ENCODE measurements at places on chromosomes 1 and 21.

DNA sequence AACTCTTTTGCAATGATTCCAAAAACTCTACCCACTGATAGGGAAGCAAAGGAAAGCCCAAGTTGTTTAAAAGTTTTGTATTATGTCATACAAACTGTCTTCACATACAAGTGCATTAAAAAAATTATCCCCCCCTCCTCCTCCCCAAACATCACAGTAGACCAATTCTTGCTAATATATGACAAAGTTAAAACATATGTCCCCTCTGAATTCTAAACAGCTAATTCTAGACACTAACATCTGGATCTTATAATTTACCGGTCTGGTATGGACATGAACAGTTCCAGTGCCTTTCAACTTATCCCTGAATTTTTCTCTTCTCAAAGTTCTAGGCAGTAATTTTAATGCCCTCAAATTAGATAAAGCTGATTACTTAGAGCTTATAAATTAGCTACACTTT is 13.4 kb downstream of the RIT1 start:
- no peak for DNase-seq

- DNase-seq: no peak
These were observed 43.6 kb upstream of the GUCA2B start for GRCh38 chr1:42109600-42109999.

- no peak for DNase-seq
These were observed at the start of gene RNF187 for GRCh38 chr1:228487336-228488124. Gene RNF187 (plus strand): TSS chr1:228487382.

DNA sequence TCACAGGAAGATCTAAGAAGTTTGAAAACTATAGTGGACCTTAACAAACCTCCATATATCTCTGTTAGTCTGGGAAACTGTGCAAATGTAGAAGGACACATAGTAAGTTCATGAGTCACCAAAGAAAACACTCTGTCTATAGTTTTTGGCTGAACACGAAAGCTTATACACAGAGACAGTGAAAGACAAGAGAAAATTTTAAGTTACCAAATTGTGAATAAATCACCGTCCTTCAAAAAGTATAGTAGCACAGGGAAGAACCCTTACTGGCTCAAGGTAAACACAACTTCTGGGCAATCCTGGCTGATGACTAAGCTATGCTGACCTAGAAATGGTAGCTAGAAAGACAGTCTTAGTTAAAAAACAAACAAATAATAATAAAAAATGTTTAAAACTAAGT is 1057.9 kb downstream of the AMY1C start:
- DNase-seq: no peak

DNA sequence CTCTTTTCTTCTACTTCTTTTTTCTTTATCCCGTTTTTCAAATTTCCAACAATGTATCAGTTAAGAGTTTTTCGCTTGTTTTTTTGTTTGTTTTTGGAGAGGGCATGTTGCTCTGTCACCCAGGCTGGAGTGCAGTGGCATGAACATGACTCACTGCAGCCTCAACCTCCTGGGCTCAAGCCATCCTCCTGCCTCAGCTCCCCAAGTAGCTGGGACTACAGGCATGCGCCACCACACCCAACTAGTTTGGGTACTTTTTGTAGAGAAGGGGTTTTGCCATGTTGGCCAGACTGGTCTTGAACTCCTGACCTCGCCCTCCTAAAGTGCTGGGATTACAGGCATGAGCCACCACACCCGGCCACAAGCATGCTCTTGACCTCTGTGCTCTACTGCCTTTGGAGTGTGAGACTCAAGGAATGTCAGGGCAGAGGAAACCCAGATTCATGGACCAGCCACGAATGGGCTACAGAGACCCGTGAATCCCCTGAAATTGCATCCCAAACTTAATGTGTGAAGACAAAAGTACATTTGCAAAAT is 65.1 kb upstream of the HSD17B7 start:
- peak; percentile 36 for DNase-seq

GRCh38 chr1:209335178-209335577 is 248.3 kb upstream of the CAMK1G start:
- peak; percentile 38 for DNase-seq

DNA sequence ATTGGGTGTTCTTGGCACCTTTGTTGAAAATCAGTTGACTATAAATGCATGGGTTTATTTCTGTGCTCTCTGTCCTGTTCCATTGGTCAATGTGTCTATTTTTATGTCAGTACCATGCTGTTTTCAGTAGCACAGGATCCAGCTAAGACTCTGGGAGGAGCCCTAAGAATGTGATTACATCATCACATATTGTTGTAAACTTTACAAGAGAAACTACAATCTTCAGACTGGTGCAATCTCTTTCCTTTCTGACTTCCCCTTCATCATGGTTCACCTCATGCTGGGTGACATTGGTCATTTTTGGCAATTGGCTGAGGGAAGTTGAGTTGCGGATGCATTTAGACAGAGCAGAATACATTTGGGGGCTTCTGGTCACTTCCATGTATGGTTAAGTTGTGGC is 88.4 kb downstream of the C21orf91 start:
- DNase-seq: no peak

DNA sequence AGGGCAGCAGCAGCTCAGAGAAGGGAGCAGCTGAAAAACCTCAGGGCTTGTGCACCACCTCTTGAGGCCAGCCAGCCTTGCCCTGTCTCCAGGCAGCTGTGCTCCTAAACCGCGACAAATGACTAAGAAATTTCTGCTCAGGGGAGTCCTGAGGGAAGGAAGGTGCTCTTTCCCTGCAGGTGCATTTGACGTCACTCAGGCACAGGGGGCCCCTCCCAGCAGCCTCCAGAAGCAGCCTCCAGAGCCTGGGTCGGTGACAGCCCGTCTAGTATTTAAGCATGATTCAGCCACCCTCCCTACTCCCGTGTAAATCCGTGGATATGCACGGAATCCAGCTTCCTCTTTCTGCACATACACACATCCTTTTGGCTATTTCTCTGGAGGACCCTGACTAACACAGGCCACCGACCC is 560.5 kb downstream of the KIF26B start:
- DNase-seq: no peak

GRCh38 chr1:15012822-15013221 is 140.7 kb upstream of the TMEM51 start:
- no peak for DNase-seq

DNA sequence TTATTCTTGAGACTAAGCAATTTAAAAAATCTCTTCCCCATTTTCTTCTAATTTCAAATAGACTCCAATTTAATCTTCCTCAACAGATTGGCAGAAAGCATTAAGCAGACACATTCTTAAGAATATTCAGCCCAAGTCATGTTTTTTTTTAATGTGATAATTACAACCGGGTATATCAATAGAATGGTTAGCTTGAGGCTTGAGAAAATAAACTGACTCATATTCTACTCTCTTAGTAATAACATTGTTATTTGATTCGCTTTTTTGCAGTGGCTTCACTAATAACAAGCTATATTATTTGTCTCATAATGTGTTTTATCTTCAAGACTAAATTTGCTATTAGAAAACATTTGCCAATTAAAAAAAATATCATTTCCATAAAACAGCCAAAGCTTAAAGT is 488.6 kb upstream of the RGS18 start:
- no peak for DNase-seq

DNA sequence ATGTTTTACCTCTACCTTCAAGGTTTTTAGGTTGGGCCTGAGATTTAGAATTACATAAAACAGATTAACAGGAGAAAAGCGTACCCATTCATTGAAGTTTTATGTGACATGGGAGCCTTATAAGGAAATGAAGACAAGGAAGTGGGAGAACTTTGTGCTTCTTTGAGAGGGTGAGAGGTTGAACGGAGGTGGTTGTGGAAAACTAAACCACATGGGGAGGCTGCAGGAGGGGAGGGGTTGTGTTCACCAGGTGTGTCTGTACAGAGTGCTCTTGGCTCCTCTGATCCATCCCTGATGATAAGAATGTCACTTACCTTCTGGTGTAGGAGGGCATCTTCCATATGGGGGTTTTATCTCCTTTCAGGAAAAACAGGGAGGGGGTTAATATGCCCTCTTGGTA is 2.7 kb downstream of the SLX9 start:
- DNase-seq: no peak

GRCh38 chr1:27545271-27545670 is 55.3 kb upstream of the WASF2 start:
- no peak for DNase-seq

GRCh38 chr1:216688127-216688657 is 35.0 kb downstream of the ESRRG start:
- DNase-seq: no peak

GRCh38 chr1:35850051-35850450 is 33.0 kb upstream of the AGO1 start:
- no peak for DNase-seq

GRCh38 chr1:56898005-56898373 is 43.4 kb downstream of the C8A start:
- no peak for DNase-seq

- DNase-seq: peak; percentile 88
These were observed 9.4 kb downstream of the EPHA2 start for GRCh38 chr1:16146279-16147155.

GRCh38 chr1:35650416-35650815 is 9.1 kb upstream of the PSMB2 start:
- DNase-seq: no peak

DNA sequence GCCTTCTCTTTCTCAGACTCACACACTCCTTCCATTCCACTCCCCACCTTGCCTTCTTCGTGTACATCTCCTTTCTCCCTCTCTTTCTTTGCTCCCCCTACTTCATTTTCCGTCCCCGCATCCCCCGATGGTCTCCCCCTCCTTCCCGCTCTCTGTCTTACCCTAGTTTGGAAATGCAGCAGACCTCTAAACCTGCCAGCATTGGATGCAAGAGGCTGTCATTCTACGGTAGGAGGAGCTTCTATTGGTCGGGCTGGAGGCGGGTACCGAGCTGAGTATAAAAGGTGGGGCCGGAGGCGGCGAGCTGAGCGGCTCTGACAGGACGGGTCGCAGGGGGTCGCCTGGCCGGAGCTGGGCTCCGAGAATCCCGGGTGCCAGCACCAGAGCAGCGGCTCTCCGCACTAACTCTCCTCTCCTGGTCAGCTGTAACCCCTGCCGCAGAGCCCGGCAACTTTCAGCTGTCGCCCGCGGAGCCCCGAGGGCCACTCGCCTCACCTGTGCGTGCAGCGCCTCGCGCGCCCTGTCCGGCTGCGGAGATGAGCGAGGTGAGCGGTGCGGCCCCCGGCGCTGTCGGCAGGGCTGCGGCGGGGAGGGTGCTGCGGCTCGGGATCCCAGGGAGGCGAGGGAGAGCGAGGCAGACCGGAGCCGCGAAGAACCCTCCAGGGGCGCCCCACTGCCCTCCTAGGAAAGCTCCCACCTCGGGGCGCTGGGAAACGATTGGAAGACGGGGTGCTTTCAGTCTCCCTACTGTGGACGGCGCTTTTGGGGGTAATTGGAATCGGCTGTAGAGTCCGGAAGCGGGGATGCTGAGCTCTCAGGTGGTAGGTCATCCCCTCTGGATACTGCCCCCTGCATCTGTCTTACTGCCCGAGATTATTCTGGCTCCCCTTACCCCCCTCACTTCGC is at the start of gene PCP4L1:
TSS of gene PCP4L1 (plus strand) at position 307 of the 906 bp plus-strand sequence. CDS start at position 537, 230 bp downstream.
- DNase-seq: peak; percentile 3

DNA sequence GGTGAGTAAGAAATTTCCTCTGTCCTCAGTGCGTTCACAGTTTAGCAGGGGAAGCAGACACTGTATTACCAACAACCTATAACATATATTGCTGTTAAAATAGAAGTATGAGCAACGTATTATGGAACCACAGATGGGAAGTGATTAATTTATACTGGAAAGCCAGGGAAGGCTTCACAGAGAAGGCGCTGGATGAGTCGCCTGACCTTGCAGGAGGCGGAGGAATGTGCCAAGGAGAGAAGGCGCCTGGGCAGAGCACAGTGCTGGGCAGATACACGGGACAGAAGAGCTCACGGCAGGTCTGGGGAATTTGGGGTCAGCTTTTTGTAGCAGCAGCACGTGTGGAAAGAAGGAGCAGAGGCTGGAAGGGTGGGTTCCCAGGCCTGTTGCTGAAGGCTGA is 116.3 kb downstream of the DHRS3 start:
- peak; percentile 13 for DNase-seq

DNA sequence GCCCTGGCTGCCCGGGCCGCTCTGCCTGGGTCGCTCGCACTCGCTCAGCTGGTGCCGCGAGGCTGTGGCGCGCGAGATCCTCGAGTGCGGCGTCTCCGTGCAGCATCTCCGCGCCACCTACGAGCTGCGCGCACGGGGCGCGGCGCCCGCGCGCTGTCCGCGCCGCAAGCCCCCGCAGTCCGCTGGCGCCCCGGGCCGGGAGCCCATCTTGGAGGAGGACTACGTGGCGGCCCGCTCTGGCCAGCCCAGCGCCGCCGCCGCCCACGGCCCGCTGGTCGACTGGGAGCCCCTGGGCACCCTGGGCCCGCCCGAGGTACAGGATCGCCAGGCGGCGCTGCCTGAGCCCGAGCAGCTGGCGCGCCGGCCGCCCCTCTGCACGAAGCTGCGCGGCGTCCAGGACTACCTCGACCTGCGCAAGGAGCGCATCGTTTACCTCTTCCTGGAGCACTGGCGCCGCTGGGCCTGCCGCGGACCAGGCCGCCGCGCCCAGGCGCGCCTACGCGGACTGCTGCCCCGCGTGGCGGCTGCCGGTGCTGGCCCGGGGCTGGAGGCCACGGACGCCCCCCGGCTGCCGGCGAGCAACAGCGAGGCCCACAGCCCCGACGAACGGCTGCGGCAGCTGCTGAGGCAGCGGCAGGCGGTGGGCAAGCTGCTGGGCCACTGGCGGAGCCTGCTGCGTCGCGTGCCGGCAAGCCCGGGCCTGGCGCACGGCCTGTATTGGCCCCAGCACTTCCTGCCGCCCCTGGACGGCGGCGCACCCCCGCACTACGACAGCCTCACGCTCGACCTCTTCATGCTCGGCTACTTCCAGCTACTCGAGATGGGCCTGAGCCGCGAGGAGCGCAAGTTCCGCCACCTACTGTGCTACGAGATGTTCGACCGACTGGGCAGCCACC is 10.9 kb downstream of the TNFRSF25 start:
- DNase-seq: no peak

GRCh38 chr1:15083578-15083977 is 70.0 kb upstream of the TMEM51 start:
- DNase-seq: peak; percentile 30

DNA sequence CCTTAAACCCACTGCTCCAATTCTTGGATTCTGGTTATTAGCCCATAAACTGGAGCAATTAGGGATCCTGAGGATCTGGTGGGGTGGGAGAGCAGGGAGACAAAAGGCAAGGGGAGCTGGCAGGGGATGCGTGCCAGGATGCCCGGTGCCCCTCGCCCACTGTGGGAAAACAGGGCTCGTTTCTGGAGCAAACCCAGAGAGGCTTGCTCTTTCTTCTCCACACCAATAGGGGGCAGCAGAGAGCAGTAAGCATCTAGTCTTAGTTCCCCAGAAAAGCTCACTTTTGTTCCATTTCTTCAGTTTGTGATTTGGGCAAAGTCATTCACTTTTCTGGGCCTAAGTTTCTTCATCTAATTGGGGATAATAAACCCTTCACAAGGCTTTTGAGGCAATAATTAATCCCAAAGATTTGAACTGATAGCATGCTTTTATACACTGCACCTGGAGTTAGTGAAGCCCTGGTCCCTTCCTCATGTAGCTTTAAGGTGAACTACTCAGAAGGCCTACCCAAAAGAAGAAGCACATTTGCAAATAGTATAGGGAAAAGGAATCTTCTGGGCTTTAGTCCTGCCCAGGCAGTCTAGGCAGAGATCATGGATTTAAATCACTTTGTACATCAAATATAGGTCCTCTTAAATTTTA is 160.6 kb upstream of the USP24 start:
- DNase-seq: peak; percentile 31

- DNase-seq: no peak
These were observed 6.3 kb downstream of the ASPM start for GRCh38 chr1:197140121-197140520.

GRCh38 chr1:230173187-230173975 is 106.3 kb downstream of the GALNT2 start:
- no peak for DNase-seq
